ENCODE measurements at places on chromosomes 2 and 18. TPM values are rescaled to one million over a fixed set of nuclear protein-coding genes. Genes with fewer than 3 reads are reported as not detected.

IL1R2 gene
- total RNA-seq = 0.97 TPM

SMC6 gene
- total RNA-seq = 30.3 TPM

AKAIN1 gene
- not detected for total RNA-seq

DSG4 gene
- total RNA-seq = not detected

SLC35G4 gene
- not detected for total RNA-seq

MBD2 gene
- 196 TPM for total RNA-seq

TEX44 gene
- not detected for total RNA-seq

DYNC2LI1 gene
- 71.6 TPM for total RNA-seq

PLGLB1 gene
- total RNA-seq = 2.1 TPM

GRCh38 chr2:207150284-207150683 lies 15.5 kb downstream of the KLF7 start:
- DNase-seq = no peak

- no peak for DNase-seq
Measured at GRCh38 chr18:25832001-25832604, 258.3 kb downstream of the SS18 start.

- no peak for DNase-seq
Measured at GRCh38 chr2:31433541-31433940, 19.0 kb upstream of the XDH start.

- DNase-seq = peak; percentile 57
Measured at GRCh38 chr18:32019251-32019948, 775 bp downstream of the RNF125 start.

GRCh38 chr18:78979056-78979729 lies 425 bp upstream of the SALL3 start:
- no peak for DNase-seq

GRCh38 chr2:101790857-101791256 lies 93.3 kb downstream of the MAP4K4 start:
- DNase-seq = no peak

- DNase-seq = no peak
Measured at GRCh38 chr2:26471289-26471688, 6.6 kb downstream of the OTOF start.

GRCh38 chr18:38951633-38952032 lies 1386.0 kb upstream of the CELF4 start:
- no peak for DNase-seq

DNA sequence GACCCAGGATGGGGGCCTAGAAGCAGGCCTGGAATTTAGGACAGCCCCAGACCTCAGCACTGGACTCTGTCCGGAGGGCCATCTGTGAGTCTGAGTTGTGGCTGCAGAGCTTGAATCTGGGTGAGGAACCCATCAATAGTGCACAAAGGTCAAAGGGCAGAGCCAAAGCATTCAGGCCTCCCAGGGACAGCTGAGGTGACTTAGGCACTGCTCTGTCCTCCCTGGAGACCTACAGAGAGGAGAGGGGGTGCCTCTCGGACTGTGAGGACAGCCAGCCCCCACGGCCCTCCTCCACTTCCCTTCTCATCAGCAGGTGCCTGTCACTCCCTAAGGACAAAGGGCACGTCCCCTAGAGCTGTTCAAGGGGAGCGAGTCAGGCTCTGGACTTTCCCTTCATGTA lies 25.1 kb upstream of the PRLH start:
- no peak for DNase-seq

GRCh38 chr2:194166818-194167217 lies 1490.2 kb upstream of the SLC39A10 start:
- no peak for DNase-seq

DNA sequence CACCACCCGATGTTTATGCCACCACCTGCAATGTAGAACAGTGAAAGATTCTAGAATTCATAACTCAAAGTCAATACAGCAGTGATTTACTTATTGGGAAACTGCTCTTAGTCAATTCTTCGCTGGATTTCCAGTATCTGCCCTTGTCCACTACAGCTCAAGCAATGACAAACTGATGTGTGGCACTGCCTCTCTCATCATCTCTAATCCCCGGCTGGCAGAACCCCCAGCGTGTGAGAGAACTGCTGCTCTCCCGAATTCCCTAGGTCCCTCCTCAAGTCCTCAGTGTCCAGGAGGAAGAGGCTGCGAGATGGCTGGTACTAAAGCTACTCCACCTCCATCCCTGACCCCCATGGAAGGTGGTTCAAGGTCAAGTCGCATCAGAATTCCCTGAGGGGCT lies 1.6 kb downstream of the TXNL4A start:
- no peak for DNase-seq

DNA sequence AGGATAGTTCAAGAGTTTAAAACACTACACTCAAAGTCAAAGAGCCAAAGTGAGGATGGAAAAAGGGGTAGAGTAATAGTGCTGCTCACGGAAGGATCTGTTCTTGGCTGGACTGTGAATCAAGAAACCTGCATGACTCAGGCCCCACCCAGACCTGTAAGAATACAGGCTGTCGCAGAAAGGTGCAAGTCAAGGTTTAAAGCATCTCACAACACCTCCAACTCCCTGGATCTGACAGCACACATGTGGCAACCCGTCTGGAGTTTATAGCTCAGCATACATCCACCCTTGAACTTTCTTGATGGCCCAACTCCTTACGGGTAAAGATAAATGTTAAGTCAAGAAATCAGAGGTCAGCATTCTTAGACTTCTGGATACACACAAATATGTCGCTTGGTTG lies 6.3 kb downstream of the KIAA2012 start:
- DNase-seq = no peak

GRCh38 chr2:240567872-240568677 lies at the start of gene RNPEPL1:
TSS of gene RNPEPL1 (plus strand) at chr2:240568484. CDS start at chr2:240568587, 103 bp downstream.
- DNase-seq = peak; percentile 45

DNA sequence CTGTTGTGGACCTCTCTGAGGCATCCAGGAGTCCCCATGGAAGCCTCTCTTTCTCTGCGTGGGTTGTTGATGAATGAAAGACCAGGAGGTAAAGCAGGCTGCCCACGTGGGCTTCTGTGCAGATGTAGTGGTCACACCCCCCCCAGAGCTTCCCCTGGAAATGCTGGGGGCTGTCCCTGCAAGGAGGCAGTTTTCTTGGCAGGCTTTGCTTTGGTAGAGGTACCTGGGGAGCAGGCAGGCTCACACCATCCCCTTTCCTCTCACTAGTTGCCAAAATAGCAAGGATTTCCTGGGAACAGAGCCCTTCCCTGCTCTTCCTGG lies 97.6 kb upstream of the MAP3K20 start:
- DNase-seq = no peak

DNA sequence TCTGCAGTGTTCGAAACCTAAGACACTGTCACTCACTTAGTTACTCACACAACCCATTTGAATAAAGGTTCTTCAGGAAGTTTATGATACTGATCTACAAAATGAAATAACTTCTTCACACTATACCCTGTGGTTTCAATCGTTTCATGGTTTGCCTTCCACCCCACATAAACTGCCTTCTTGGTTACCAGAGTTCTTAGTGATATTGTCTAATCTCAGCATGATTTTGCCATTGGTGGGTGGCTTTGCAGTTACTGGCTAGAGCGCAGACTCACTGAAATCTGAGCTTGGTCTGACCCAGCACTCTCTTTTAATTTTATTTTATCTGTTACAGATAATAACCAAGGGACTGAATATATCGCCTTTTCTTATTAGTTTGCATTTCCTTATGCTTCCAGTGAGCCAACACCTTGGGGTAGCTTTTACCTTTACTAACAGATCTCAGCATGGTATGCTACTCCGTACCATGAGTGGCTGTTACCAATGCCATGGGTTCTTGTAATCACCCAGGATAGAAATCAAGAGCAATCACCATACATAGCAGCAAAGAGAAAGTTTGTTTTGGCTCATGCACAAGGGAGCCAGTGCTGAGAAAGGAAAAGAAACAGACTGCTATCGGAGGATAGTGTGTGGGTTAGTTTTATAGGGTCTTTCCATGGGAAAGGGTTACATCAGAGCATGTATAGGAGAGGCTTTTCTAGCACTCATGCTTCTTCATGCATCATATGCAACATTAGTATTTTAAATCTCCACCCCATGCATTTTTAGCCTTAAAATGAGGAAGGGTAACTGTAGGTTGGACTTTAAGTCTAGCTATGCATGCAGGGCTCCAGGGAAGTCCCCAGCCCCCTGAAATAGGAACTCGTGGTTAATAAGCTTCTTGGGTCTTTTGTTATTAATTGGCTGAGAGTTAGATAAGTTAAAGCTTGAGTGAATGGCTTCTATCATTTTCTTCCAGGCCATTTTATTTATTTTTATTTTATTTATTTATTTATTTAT lies 33.3 kb downstream of the ANXA4 start:
- peak; percentile 62 for DNase-seq

DNA sequence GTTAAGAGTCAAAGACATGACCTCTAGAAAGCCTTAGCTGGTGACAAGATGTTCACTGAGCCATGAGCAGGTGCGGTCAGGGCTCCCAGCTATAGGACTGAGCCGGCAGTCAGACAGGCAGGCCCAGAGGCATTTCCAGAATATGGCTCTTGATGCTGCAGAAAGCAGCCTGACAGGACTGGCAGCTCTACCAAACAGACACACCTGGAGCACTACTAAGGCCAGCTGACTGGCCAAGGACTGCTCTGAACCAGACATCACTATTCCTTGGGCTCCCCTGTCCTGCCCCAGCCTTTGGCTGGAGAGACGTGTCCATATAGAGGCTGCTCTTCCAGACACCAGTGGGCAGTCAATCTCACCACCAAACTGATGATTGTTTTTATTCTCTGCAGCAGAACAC lies 98.8 kb downstream of the RIF1 start:
- DNase-seq = no peak

- no peak for DNase-seq
Measured at GRCh38 chr2:102504833-102505232, 31.8 kb downstream of the SLC9A4 start.
